ENCODE measurements at places on chromosomes 7 and 10. TPM values are rescaled to one million over a fixed set of nuclear protein-coding genes. Genes with fewer than 3 reads are reported as not detected.

The VWDE gene
- 0.50 TPM for total RNA-seq

The GATAD1 gene
- 25.0 TPM for total RNA-seq

GRCh38 chr10:35136263-35136815 lies 9.7 kb downstream of the CREM start:
- no peak for DNase-seq

The PRKG1 gene
- 26.1 TPM for total RNA-seq

GRCh38 chr7:116524609-116525297 lies at the start of gene CAV1:
Gene CAV1 (plus strand): TSS chr7:116525036. CDS start chr7:116525063, 27 bp downstream.
- DNase-seq, result peak; percentile 66

GRCh38 chr7:2012981-2013380 lies 219.8 kb downstream of the MAD1L1 start:
- no peak for DNase-seq

DNA sequence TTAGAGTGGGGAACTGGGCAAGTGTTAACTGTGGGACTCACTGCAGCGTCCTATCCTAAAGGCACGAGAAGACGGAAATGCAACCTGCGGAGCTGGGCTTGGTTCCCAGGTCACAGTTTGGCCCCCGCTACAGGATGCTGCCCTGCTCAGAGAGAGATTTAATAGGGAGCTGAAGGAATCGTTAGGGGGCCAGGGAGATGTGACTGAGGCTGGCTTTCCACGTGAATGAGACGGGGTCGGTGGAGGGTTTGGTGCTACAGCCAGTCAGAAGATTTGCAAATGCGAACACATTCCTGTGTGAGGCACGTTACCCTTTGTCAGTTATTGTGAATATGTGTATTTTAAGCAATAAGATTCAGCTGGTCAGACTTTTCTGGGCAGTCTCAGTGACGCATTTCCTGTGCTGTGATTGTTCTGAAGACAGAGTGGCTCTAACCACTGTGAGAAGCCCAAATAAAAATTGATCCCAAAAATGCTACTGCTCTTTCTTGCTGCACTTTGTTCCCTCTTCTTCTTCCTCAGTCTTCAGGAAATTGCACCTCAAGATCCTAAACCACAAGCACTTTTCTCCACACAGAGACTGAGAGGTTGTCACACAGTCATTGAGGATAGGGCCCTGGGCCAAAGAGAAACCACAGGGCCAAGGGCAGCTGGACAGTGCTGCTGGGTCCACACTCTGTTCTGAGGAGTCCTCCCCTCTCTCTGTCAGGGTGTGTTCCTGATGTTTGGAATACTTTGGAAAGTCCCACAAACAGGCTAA lies 21.2 kb downstream of the CYP17A1 start:
- DNase-seq, result peak; percentile 62

The TAC1 gene
- total RNA-seq, result 2.4 TPM

- no peak for DNase-seq
Measured at GRCh38 chr10:102106998-102107397, 13.2 kb downstream of the LDB1 start.

The MYO3A gene
- total RNA-seq, result not detected

The HACD1 gene
- total RNA-seq, result 11.7 TPM

DNA sequence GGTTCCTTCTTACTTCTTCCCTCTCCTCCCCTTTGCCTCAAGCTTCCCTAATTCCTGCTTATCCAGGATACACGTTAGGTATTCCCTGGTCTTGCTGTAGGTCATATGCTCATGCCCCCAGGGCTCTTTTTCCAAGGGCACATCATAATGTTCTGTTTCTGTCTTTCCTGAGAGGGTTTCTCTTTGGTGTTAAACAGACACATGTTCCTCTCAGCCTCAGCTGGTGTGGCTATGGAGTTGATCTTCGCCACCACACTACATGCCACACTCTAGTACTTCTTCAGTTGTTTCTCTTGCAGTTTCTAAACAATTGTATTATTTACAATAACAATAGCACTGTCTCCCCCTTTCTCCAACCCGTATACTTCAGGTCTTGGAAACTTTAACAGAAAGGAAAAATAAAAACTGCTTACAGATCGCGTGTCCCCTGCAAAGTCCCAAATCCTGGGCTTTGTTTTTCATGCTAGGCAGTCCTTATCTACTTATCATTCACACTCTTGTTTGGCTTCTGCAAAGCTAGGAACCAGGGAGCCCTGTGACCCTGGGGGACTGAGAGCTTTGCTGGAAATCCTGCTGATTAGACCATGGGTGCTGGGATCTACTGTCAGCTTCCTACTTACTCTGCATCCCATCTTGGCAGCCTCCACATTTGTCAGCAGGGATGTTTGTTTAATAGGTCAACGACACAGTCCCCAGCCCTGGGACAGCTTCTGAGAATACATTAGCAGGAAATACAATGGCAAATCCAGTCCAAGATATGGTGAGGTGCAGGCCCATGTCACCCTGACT lies 193.9 kb upstream of the BMPER start:
- DNase-seq, result no peak

GRCh38 chr7:135862586-135863340 lies 114.2 kb upstream of the FAM180A start:
- no peak for DNase-seq

The MKX gene
- 1.1 TPM for total RNA-seq

GRCh38 chr10:74640134-74640921 lies 186.1 kb upstream of the KAT6B start:
- no peak for DNase-seq

The OPN4 gene
- not detected for total RNA-seq

DNA sequence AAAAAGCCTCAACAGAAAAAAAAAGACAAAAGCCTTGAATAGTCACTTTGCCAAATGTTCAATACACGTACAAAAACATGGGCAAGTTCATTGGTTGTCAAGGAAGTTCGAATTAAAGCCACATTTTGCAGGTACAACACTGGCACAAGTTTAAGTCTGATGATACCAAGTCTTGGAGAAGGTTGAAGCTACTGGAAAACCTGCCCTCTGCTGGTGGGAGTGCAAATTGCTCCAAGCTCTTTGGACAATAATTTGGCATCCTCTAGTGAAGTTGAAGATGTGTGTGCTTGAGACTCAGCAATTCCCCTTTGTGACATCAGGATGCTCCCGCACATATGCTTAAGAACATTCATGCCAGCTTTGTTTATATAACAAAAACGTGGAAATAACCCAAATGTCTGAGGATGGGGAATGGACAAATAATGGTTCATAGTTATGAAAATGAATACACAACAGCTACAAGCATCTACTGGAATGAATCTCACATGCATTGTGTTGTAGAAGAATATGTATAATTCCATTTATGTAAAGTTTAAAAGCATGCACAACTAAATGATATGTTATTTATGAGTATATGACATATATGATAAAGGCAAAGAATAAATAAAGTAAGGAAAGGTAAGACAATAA lies 120.0 kb upstream of the PLPP4 start:
- DNase-seq, result peak; percentile 48

DNA sequence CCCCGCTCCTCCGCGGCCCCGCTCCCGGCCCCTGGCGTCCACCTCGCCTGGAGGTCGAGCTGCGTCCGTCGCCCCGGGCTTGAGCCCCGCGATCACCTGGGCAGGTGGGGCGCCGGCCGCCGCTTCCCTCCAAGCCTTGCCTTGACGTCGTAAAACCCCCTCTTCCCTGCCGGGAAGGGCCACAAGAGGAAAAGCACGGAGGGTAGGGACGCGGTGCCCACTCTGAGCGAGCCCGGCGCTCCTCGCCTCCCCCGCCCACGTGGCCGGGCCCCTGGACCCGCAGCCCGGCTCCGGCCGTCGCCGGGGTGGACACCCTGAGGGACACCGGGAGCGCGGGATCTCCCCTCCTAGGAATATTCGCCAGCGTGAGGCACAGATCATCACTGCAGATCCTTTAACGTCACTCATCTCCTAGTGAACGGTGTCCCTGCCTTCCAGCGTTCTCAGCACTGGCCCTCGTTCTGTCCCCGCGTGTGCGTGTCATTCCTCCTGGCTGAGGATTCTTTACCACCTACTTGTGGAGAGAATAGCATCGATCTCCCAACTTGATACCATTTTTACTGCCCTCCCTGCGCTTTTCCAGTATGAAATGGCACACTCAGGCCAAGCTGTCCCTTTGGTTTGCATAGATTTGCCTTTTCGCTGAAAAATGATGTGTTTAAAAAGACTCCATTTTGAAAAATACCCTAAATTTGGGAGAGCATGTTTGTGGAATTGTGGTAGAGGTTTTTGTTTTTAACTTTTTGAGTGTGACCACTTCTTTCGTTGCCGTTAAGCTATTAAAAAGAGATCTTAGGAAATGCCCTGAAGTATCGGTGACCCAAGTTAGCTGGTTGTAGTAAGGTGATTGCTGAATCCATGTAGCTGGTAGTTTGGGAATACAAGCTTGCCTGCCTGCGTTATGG lies 649 bp downstream of the ACTR3B start:
- peak; percentile 52 for DNase-seq

The NET1 gene
- total RNA-seq, result 21.2 TPM

The STAG3 gene
- total RNA-seq, result 0.41 TPM

DNA sequence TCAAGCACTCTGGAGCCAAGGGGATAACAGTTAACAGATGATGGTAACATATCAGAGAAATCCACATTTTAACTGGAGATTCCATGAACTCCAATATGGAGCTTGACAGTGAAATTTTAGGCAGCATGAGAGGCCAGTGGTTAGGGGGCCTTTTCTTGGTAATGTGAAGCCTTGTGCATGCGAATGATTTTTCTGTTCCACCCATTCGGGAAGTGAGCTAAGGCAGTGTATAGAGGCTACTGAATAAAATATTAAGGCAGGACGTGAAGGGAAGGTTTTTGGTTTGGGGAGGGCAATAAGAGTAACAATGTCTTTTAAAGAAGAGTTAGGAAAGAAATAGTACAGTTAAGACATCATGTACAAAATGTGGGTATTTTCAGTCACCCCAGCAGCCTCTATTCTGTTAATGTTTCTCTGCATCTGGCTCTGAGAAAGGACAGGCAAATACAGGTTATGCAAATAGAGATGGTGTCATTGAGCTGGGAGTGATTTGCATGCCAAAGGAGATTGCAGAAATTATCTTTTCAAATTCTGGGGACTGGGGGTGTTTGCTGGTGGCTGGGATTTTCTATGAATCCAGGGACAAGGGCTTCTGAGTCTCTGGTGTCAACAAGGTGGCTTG lies 6.8 kb upstream of the TAS2R60 start:
- DNase-seq, result no peak

- no peak for DNase-seq
Measured at GRCh38 chr7:86953219-86953618, 106.2 kb downstream of the ELAPOR2 start.

The PLPP4 gene
- not detected for total RNA-seq

The TBX20 gene
- total RNA-seq, result 1.2 TPM

DNA sequence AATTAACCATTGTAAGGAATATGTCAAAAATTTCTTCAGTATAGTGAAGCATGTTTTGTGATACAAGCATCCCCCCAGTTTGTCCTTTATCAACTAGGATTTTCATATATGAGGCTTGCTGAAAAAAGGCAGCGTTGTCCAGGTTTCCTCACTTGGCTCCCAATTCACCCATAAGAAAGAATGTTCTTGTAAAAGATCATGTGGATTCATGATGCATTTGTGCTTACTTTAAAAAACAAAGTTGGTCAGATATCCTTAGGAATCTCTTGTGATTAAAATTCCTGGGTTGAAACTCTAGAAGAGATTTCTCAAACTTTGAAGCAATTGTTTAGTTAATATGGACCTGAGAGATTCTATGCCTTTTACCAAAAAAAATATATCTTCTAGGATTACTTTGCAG lies 181.8 kb downstream of the KIAA1217 start:
- DNase-seq, result no peak

The TUBAL3 gene
- total RNA-seq, result not detected

DNA sequence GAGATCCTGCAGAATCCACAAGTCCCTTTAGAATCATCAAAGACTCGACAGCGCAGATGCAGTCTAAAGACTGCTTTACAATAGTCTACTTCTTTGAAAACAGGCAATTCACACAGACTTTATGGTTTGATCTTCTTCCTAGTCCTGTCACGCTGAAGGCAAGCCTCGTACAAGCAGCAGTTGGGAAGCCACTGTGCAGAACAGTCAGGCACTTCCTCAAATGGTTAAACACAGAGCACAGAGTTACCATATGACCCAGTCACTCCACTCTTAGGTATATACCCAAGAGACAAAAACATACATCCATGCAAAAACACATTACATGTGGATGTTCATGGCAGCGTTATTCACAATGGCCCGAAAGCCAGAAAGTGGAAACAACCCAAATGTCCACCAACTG lies 41.4 kb downstream of the LRRC20 start:
- no peak for DNase-seq

- no peak for DNase-seq
Measured at GRCh38 chr10:72523062-72523461, 102.8 kb downstream of the MICU1 start.

- DNase-seq, result no peak
Measured at GRCh38 chr10:25531457-25532061, 356.8 kb downstream of the GPR158 start.

DNA sequence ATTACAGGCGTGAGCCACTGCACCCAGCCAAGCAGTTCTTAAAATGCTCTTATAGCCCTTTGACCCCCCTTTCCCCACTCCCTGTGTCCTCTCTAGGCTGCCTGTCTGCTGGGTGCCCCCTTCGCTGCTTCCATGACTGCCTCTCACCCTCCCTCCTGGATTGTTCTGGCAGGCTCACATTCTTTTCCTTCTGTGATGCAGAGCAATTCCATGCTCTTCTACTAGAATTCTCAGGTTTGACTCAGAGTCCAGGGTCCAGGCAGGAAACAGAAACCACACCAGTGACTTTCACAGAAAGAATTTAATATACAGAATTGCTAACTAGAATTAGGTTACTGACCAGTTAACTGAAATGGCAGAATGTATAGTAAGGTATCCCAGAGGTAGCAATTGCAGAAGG lies 244.8 kb downstream of the BAMBI start:
- DNase-seq, result no peak

- no peak for DNase-seq
Measured at GRCh38 chr10:74822521-74823089, 3.8 kb upstream of the KAT6B start.

- no peak for DNase-seq
Measured at GRCh38 chr7:97313900-97314299, 196.4 kb downstream of the SDHAF3 start.

The GARIN1A gene
- total RNA-seq, result 2.5 TPM

The CCSER2 gene
- total RNA-seq, result 36.1 TPM

The ABCC2 gene
- total RNA-seq, result 0.61 TPM

- DNase-seq, result no peak
Measured at GRCh38 chr7:69277366-69277765, 320.9 kb upstream of the AUTS2 start.

DNA sequence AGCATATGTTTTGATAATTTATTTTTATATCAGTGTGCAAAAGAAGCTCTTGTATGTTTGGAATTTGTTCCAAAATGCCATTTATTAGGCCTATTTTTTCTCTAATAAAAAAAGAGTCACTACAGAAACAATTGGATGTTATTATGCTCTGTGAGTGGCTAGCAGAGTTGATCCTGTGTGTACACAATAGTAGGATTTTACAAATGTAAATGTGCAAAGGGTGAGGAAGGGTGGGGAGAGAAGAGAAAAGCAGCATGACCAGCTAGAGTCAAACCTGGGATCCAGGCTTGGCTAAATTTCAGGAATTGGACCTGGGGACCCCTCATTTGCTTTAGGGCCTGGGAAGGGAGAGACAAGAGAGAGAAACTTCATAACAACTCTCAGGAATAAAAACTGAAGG lies 32.5 kb downstream of the SEMA3A start:
- no peak for DNase-seq

The ZNF277 gene
- 28.2 TPM for total RNA-seq

Measured in adrenal gland (tissue), 19 donors.